ENCODE measurements at places on chromosomes 6 and 20. TPM values are rescaled to one million over a fixed set of nuclear protein-coding genes. Genes with fewer than 3 reads are reported as not detected.

Gene TMEM244
- total RNA-seq: 2.7 TPM

Gene HFE
- total RNA-seq: 2.0 TPM

- no peak for DNase-seq
These were observed 101.5 kb upstream of the TENT5A start for GRCh38 chr6:81853975-81854374.

DNA sequence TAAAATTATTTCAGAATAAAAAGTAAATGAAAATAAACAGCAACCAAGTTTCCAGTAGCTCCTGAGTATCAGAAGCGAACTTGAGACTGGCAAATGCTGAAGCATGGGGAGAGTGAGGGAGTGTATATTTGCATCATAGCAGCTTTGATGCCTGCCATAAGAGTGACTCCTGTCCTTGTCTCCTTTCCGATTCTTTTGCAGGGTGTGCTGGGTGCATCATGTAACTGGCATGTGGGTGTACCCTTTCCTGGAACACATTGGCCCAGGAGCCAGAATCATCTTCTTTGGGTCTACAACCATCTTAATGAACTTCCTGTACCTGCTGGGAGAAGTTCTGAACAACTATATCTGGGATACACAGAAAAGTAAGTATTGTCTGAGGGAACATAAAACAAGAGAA, 117.4 kb downstream of the ADAT2 start:
- DNase-seq: peak; percentile 29

- DNase-seq: no peak
These were observed 27.4 kb downstream of the HEBP2 start for GRCh38 chr6:138431256-138432062.

- DNase-seq: peak; percentile 80
These were observed 1.8 kb upstream of the PRDM1 start for GRCh38 chr6:106084106-106084988.

Gene HLA-DRB1
- 0.34 TPM for total RNA-seq

- no peak for DNase-seq
These were observed 4.2 kb upstream of the ZDHHC14 start for GRCh38 chr6:157376706-157377230.

- no peak for DNase-seq
These were observed 363.8 kb downstream of the DOK5 start for GRCh38 chr20:54839224-54839623.

GRCh38 chr6:75907444-75907843, 158.4 kb downstream of the MYO6 start:
- no peak for DNase-seq

GRCh38 chr6:5567890-5568289, 306.6 kb downstream of the FARS2 start:
- DNase-seq: no peak

GRCh38 chr6:42010185-42010891, 40.0 kb upstream of the TAF8 start:
- DNase-seq: peak; percentile 25

Gene UST
- total RNA-seq: 12.1 TPM

GRCh38 chr20:37494796-37495195, 26.3 kb upstream of the NNAT start:
- DNase-seq: no peak

Gene COL12A1
- 6.6 TPM for total RNA-seq

Gene SLC17A1
- total RNA-seq: not detected

DNA sequence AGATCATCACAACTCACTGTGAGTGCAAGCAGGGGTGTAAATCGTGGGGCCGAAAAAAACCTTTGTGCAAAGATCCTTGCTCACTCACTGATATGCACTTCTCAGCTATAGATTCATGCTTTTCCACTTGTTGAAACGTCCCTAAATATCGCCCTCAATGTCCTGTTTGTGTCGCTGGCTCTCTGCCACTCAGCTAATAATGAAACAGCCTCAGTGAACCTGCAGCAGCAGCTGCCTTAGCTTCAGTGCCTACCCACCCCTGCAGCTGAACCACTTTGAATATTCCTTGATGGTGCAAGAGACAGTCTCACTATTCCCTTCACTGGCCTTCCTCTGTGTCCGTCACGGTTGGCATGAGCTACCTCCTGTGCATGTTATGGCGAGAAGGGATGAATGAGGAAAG, 128.9 kb upstream of the NAA20 start:
- DNase-seq: no peak

DNA sequence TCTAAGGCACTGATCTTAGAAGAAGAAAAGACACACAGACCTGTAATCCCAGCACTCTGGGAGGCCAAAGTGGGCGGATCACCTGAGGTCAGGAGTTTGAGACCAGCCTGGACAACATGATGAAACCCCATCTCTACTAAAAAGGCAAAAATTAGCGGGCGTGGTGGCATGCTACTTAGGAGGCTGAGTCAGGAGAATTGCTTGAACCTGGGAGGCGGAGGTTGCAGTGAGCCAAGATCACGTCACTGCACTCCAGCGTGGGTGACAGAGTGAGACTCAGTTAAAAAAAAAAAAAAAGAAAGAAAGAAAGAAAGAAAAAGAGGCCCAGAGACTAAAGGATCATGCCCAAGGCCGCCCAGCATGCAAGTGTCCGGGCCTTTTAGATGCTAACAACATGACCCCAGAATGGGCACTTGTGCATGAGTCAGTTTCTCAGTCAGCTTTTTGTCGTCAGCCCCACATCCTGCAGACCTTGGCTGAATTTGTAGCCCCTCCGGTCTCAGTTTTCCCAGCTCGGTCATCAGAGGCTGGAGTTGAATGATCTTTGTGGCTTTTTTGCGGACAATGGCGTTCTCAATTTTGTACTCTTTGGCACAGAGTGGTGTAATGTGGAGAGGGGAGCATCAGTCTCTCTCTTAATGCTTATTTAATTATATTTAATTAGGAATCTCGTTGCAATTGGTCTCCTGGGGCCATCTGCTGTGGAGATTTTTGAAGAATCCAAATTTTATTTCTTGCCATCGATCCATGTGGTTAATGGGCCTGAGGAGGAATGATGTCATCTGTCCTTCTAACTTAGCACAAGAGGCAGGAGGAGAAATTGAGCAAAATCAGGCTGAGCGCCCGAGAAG, 30.6 kb upstream of the APCDD1L start:
- peak; percentile 43 for DNase-seq

Gene POU3F2
- 0.63 TPM for total RNA-seq

Gene RIMS1
- 3.3 TPM for total RNA-seq

Gene ADGB
- not detected for total RNA-seq

- no peak for DNase-seq
These were observed 33.5 kb downstream of the PNLDC1 start for GRCh38 chr6:159833556-159833955.

DNA sequence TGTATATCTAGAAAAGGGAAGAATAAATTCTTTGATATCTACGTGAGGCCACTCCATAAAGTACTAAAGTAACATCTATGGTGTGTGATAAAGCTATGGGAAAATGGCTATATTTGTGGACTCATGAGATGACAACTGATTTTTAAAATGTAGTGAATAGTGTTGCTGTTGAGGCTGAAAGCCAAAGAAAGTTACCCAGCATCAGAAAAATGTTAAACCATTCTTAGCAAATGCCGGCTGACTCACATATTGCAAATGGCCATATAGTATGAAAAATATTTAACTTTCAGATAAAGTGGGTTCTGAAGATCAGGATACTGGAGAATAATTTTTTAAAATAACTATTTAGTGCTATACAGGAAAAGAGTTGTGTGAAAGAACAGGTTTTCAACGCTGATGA, 129.9 kb upstream of the GRIK2 start:
- no peak for DNase-seq

All from Daoy (cell line).